Fibroblast of skin of abdomen (primary cell): ENCODE measurements at places on chromosomes 7 and 10.

DNA sequence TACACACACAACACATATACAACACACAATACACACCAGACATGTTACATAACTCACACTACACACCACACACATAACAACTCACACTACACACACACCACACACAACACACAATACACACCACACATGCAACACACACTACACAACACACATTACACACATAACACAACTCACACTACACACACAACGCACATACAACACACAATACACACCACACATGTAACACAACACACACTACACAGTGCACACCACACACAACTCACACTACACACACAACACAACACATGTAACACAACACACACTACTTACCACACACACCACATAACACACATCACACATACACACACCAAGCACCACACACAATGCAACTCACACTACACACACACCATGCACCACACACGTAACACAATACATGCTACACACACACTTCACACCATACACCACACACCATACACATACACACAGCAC, 166.5 kb downstream of the KCNMA1 start:
- DNase-seq: no peak

GRCh38 chr10:129864601-129865126, 99.4 kb downstream of the EBF3 start:
- DNase-seq: peak; percentile 5

GRCh38 chr10:110821508-110821907, 50.2 kb upstream of the PDCD4 start:
- DNase-seq: no peak

DNA sequence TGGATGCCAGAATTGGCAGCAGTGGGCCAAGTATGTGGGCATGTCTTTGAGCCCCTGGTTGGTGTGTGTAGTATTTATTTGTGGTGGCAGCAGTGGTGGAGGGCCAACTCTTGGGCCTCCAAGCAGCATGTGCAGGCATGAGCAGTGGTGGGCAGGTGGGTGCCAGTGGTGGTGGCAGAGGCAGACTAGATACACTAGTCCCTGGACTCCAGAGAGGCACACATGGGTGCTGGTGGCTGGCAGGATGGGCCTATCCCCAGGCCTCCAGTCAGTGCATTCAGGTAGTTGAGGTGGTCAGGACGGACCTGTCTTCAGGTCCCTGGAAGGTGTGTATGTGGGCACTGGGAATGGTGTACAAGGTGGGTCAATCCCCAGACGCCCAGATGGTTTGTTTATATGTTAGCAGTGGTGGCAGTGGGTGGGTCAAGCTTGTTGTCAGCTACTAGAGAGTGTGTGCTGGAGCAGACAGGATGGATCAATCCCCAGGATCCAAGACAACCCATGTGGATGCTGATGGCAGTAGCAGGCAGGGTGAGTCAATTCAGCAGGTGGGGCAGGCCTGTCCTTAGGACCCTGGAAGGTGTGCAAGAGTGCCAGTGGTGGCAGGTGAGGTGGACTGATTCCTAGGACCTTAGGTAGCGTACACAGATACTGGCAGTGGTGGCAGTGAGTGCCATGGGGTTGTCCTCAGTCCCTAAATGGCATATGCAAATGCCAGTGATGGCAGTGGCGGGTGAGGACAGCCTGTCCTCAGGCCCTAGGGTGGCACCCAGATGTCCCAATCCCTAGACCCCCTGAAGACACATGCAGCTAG, 294.3 kb downstream of the RPS24 start:
- no peak for DNase-seq

DNA sequence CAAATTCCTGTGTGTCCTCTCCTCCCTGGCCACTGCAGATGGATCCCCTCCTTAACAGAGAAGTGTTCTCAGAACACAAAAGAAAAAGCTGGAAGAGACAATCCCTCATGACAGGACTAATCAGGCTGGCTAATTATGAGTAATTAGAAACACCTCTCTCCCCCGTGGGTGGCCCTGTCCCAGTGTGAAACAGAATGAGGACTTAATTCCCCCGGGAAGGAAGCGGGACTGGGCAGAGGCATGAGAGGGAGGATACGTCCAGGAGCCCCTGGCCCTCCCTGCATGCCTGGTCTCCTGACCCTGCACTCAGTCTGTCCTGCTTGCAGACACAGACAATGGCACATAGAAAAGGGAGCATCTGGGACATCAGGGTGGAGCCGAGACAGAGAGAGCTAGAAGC, 7.6 kb upstream of the ADCYAP1R1 start:
- no peak for DNase-seq

GRCh38 chr10:131429942-131430341, 118.4 kb upstream of the TCERG1L start:
- DNase-seq: no peak

- DNase-seq: peak; percentile 96
Measured at GRCh38 chr7:75776295-75776971, 4.4 kb upstream of the CCL26 start.

GRCh38 chr7:116511552-116512519, 12.3 kb downstream of the CAV2 start:
- DNase-seq: no peak

- DNase-seq: no peak
Measured at GRCh38 chr7:49060743-49061142, 136.4 kb downstream of the CDC14C start.

- DNase-seq: peak; percentile 63
Measured at GRCh38 chr10:101161494-101162299, 30.6 kb downstream of the TLX1 start.

DNA sequence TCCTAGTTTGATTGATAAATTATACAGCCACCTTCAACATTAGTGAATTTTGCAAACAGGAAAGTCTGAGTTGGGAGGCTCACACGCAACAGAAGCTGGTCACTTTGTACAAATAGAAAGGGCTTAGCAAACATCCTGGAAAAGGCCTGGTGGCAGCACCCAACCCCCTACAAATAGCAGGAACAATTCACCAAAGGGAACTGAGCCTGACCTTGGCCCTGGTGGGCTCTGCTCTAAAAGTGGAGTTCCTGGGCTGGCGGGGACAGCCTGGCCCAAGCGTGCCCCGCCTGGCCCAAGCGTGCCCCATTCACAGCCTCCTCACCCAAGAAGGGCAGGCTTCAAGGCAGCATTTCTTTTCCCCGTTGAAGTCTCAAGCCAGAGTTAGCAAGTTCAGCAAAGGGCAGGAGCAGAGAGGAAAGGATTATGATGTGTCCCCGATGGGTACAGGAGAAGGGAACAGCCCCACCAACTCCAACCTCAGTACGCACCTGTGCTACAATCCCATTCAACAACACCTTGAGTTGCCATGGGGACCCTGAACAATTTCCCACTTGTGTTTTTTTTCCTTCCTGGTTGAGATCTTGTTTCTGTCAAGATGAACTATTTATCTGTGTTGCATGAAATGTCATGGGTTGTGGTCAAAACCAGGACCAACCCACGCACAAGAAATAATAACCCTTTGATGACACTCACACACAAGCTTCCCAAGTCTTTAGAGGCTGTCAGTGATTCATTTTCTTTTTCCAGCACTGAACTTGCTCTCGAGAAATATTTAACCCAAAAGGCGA, 43.4 kb downstream of the RGS10 start:
- peak; percentile 37 for DNase-seq

GRCh38 chr10:121854809-121855445, 72.9 kb downstream of the ATE1 start:
- DNase-seq: no peak

DNA sequence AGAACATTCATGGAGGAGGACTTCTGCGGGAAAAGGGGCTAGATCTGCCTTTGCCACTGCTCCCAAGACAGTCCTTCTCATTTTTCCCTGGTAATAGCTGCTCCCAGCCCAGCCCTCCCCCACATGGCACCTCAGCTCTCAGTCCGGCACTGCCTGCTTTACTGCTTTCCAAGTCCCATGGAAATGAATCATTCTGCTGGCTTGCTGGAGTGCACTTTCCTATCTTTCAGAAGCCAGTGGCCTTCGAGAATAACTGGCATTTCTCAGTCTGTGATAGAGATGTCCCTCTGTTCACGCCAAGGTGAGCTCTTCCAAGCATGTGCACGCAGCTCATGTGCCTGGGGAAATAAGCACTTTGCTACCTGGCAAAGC, 61.4 kb downstream of the SYPL1 start:
- DNase-seq: peak; percentile 48

- peak; percentile 54 for DNase-seq
Measured at GRCh38 chr7:47771336-47771989, 176.8 kb downstream of the PKD1L1 start.

DNA sequence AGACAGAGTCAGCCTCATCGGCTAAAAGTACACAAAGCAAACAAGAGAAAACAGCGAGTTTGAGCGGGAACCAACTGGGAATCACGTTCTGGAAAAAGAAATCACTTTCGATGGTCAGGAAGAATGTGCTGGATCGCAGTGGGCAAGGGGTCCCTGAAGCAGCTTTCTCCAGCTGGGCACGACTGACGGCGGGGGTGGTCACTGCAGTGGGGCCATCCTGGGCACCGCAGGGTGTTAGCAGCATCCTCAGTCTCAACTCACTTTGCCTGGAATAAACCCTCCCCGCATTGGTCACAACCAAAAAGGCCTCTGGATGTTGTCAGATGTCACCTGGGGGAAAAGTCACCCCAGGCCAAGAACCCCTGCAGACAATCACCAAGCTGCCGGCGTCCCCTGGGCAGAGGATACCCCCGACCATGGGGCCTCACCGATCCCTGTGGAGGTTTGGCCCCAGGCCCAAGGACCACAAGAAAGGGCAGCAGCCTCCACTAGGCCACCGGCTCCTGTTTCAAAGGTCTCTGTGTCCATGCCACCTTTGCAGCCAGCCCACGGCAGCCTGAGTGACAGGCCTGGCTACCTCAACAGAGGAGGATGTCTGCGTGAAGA, 42.9 kb downstream of the EBF3 start:
- no peak for DNase-seq
